ENCODE measurements at places on chromosomes 2 and 18.

DNA sequence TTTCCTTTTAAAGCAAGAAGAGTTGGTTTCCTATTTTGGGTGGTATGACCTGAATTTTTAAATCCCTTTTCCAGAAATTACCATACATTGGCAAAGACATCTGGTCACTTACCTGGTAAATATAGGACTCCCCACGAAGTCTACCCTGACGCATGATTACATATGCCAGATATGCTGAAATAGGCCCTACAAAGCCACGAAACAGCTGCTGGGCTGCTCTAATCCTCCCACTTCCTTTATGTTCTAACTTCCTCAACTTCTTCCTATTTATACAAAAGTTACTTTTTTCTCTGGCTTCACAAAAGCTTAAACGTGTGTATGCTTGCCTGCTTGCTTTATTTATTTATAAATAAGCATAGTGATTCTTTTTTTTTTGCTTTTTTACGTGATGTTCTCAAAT is 186.0 kb upstream of the EPHA4 start:
- DNase-seq: no peak

GRCh38 chr2:29561628-29562027 is 359.8 kb downstream of the ALK start:
- no peak for DNase-seq

DNA sequence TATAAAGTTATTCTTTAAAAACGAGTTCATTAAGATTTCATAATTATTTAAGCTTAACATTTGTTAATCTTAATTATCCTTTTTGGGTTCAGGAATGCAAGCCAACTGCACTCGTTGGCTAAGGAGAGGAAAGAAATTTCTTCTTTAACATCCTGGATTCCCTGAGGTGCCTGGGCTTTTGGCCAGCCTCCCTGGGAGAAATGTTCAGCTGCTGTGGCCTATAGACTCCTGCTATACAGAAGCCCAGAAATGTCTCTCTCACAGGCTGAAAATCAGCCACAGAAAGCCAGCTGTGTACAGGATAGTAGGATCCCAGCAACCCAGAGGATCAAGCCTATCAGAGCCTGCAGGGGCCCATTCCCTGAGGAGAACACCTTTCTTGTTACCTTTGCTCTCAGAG is 430.3 kb downstream of the XIRP2 start:
- DNase-seq: no peak

DNA sequence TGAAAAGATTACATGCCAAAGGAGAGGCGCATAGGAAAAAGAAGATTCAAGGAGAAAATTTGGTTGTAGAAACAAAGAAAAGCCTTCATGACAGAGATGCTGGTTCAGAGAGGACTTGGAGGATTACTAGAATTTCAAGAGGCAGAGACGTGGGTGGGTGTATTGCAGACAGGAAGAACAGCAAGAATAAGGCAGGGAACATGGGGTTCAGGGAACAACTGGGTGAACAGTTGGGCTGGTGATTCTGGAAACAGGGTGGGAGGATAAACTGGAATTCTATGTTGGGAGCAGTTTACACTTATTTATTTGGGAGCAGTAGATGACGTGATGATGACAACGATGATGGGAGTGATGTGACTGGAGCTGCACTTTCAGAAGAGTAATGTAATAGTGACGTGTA is 18.4 kb upstream of the GMCL1 start:
- no peak for DNase-seq

DNA sequence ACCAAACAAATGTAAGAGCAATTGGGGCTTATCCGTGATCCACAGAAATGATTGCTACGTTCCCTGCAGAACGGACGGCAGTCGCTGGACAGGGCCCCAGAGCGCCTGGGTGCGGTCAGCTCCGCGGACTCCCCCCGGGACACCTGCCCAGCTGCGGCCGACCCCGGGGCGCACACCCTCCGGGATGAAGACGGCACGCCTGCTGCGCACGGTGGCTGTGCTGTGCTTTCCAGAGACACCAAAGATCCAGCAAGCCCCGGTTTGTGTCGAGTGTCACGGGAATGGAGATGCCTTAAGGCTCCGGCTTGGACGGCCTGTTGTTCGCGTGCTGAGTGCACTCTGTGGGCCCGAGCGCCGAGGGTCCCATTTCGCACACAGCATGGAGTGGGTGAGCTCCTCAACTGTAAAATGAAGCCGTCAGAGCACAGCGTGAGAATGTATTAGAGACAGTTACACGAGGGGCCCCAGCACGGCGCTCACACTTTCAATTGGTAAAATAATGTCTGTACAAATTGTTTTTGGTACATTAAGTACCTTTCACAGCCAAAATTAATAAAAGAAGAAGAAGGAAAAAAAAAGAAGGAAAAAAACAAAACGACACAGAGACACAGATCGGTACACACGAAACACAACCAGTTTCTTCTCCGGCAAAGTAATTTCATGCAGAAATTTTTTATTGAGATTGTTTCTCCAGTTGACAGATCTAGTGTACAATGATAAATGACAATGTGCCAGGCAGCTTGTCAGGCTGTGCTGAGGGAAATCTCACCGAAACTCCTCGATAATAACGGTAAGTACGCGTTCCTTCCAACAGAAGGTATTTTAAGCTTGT is 615.8 kb upstream of the SALL3 start:
- no peak for DNase-seq

DNA sequence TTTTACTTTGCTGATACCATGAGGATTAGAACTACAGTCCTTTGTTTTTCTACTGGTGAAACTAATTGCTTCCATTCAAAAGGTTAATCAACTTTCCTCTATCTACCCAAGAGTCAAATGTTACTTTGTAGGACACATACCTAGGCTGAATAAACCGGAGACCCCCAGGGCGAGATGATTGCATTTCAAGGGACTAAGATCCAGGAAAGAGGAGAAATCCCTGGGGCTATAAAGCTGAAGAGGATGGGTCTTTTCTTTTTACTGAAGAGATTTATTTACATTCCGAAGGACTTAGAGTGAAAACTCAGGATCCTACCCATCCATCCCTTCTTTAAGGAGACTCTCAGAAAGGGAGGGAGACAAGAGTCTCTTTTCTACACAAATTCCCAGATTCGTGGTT is 331.9 kb downstream of the CDH19 start:
- no peak for DNase-seq

DNA sequence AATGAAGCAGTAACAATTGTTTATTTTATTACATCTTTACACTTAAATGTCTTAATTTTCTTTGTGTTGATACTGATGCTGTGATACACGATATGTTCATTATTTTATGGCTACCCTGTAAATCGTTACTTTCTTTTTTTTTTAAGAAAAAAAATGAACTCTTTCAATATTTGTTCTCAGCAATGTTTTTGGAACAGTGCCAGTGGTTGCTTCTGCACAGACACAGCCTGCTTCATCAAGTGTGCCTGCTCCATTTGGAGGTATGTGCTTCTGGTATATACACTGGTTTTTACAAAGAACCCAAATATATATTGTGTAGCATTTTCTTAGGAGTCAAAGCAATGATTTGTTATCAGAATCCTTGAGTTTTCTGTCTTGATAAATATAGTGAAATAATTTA is 62.2 kb upstream of the SCYGR2 start:
- no peak for DNase-seq

DNA sequence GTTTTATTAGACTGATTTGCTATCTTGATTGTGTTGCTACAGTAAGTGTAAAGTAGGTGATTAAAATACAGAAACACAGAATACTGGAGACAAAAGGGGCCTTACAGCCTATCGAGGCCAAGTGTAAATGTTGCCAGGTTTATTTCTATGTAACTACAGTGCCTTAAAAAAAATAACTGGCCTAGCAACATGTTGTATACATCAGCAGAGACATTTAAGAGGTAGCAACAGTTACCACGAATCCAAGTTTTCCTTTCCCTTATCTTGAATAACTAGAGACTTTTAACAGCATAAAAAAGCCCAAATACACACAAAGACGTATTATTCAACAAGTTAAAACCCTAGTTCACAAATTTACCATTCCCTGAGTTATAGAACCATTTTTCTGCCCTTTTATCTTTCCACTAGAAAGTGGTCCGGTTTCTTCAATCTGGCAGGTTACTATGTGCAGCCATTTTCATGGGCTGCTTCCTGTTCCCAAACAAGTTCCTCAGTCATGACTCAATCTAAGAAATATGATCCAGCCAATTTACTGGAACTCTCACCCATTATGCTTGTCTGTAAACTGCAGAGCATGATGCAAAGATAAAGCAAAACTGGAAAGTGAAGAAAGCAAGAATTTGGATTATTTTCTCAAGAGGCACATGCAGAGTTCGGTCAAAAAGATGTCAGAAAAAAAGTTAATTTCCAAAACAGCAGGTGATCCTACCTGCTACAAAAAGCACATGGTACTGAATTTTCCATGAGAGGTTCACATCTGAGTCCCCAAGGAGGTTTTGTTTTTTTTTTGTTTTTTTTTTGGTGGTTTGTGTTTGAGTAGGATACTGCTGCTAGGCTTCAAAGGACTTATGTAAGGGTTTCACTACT is 22.2 kb downstream of the NFE2L2 start:
- DNase-seq: no peak

DNA sequence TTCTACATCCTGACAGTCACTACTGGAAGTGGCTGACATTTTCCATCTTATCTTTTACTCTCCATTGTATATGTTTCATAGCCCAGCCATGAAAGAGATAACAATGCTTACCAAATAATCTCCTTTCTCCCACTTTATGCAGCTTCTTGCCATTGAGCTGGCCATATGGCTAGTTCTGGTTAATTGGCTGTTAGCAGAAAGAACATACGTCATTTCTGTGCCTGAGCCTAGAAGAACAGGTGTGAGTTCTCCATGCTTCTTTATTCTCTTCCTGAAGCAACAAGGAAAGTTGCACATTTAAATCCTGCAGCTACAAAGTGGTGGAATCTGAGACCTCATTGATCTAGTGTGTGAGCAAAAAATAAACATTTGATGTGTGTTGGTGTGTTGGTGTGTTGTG is 82.0 kb upstream of the FSHR start:
- no peak for DNase-seq

GRCh38 chr2:115976916-115977315 is 1534.5 kb downstream of the DPP10 start:
- no peak for DNase-seq

DNA sequence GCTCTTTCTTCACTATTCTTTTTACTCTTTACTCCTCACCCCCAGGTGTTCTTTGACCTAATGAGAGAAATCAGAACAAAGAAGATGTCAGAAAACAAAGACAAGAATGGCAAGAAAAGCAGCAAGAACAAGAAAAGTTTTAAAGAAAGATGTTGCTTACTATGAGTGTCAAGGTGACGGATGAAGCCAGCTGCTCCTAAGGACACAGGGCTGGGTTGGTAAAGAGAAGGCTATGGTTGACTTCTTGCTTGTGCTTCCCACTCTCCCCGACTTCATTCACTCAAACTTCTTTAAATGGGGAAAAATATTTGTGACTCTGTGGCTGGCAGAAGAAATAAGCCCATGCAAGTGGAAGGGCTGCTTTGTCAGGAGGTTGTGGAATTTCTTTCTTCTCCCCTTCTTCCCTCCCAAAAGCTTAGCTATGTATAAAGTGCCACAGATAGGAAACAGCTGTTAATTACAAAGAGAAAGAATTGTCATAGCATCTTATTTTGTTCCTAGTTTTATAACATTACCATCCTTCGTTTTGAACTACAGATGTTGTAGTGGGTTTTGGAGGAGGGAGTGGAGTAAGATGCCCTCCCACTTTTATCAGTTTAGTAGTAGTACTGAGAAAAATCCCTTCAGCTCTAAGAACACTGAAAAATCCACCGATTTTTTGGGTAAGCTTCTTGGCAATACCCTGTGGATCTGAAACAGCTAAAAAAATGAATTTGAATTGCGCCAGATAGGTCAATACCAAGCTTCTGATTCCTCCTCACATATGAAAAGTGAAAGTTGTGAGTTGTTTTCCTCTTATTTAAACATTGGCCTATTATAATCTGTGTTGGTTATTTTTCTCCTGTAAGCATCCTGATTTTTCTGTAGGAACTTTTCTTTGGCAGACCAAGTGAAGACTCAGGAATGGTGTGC is 40.7 kb downstream of the RALB start:
- DNase-seq: no peak

- no peak for DNase-seq
Measured at GRCh38 chr2:45115181-45115580, 105.9 kb upstream of the SIX2 start.

- DNase-seq: peak; percentile 87
Measured at GRCh38 chr2:234446404-234447076, 50.3 kb downstream of the ARL4C start.

- DNase-seq: no peak
Measured at GRCh38 chr2:1723397-1724042, 20.8 kb downstream of the PXDN start.

- no peak for DNase-seq
Measured at GRCh38 chr2:47160660-47161059, 5.6 kb upstream of the STPG4 start.

- no peak for DNase-seq
Measured at GRCh38 chr2:102142829-102143449, 393 bp downstream of the IL1R1 start.

DNA sequence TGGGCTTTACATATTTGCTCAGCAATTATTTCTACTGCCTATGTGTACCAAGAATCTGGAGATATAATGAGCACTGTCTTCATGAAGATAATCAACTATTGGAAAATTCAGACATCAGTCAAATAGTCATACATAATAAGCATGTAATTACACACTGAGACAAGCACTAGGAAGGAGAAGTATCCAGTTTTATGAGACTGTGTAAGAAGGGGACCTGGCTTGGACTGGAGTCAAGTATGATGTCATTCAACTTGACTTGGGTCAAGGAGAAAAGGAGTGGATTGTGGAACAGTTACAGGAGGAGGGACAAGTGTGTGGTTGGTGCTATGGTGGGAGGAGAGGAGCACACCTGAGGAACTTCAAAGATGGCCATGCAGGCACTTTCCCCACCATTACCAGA is 419.8 kb upstream of the TRIB2 start:
- DNase-seq: no peak

- DNase-seq: no peak
Measured at GRCh38 chr18:31610286-31611205, 18.9 kb downstream of the TTR start.

GRCh38 chr2:101476605-101477208 is 1.8 kb upstream of the RFX8 start:
- DNase-seq: no peak

- no peak for DNase-seq
Measured at GRCh38 chr2:70828115-70828514, 7.5 kb downstream of the CD207 start.

- no peak for DNase-seq
Measured at GRCh38 chr2:21468624-21469023, 344.9 kb downstream of the TDRD15 start.

GRCh38 chr2:62895632-62896009 is 155.0 kb upstream of the OTX1 start:
- no peak for DNase-seq

DNA sequence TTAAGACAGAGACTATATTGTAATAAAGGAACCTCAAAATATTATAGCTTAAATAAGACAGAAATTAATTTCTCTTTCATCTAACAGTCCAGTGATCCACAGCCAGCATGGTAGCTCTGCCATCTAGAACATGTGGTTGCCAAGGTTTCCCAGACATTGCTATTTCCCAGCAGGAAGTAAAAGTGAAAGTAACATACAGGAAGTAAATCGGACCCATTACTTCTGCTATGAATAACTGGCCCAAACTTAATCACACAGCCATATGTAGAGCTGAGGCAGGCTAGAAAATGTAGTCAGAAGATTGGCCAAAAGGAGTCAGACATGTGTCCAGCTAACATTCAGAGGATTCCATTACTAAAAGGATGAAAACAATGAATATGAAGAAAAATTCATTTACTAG is 71.0 kb downstream of the NOL4 start:
- DNase-seq: no peak

Data from CD4-positive, alpha-beta T cell treated with Interleukin-10 for 1 hour (primary cell).